ENCODE measurements at places on chromosomes 16 and 17.
A peak's percentile ranks its signal among the peaks of the same experiment; 100 is the strongest.

- no peak for DNase-seq
Measured at GRCh38 chr17:17814162-17815061, 22.4 kb downstream of the SREBF1 start.

DNA sequence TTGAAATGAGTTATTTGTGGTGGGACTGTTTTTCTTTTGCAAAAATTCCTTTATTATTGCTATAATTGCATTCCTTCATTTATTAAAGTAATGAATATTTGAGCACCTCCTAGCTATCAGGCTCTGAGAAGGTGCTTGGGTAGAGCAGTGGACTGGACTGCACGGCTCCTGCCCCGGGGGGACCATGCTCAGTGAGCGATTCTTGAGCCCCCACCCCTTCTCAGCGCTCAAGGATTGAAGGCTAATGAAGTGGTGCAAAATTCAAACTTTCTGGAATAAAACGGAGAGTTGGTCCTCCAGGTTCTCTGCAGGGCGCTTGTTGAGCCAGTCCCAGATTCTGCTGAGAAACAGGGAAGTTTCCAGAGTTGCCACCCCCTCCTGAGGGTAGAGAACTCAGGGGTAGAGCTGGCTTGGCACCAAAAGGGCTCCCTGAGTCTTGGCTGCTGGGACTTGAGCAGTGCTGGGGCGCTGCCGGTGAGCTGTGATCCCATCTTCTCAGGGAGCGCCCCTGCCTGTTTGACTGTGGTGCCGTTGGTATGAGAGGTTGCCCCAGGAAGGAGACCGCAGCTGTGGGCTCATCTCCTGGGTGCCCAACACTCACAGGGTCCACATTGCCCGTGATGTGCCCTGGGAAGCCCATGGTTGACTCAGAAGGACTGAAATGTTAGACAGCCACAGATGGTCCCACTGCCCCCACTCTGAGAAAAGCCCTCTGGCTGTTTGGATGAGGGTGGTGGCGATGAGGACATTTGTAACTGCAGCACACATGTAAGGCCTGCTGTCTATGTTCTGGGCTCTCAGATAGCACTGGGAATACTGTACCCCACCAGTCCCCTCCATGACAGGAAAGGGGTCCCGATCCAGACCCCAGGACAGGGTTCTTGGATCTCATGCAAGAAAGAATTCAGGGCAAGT lies 20.0 kb downstream of the KSR1 start:
- no peak for DNase-seq

DNA sequence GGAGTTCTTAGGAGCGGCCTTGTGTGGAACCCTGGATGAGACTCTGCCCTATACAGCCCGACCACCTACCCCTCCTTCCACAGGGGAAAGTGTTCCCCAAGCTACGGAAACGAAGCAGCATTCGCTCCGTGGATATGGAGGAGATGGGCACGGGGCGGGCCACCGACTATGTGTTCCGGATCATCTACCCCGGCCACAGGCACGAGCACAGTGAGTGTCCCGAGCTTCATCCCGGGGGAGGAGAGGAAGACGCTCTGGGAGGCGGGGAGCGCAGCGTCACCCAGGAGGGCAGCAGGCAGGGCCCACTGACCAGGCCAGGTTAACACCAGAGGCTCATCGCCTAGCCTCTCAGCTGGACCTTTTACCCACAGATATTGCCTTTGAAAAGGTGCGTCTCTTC lies 27.8 kb downstream of the SGSM2 start:
- no peak for DNase-seq

- DNase-seq, result peak; percentile 32
Measured at GRCh38 chr16:53893731-53894435, 189.9 kb downstream of the FTO start.

- DNase-seq, result no peak
Measured at GRCh38 chr17:63698886-63699637, 863 bp downstream of the LIMD2 start.

DNA sequence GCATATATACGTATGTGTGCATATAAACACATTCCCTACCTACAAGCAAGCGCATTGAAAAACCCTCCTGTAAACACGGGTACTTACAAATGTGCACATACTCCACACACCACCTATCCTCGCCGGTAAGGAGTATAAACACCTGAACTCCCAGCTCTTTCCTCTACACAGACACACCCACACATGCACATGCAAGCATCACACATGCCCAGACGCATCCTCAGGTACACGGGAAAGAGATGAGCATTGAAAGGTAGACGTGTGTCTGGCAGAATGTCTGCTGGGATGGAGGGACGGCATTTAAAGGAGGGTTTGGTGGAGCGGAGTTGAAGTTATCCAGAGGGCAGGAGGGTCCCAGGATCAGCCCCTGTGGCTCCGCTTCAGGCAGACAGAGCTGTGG lies 4.7 kb upstream of the SMTNL2 start:
- no peak for DNase-seq

DNA sequence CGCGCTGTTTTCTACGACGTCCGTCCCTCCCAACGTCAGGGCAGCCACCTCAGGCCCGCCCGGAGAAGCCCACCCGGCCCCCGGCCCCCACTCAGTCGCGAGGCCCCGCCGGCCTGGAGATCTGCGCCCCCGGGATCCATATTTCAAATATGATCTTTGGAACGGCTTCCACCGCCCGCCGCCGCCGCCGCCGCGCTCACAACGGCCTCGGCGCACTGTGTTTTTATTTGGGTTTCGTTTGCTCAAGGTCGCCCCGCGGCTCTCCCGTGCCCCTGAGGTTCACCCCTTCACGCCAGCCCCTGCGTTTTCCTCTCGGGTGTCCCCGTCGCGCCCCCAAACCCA lies 4.2 kb upstream of the CBX4 start:
- no peak for DNase-seq

DNA sequence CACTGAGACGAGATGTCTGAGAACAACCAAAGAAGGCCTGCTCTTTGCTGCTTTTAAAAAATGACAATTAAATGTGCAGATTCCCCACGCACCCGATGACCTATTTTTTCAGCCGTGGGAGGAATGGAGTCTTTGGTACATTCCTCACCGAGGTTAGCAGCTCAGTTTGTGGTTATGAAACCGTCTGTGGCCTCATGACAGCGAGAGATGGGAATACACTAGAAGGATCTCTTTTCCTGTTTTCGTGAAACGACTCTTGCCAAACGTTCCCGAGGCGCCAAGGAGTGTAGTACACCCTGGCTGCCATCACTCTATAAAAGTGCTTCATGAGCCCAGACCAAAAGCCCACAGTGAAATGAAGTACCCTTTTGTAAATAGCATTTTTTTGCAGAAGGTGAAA lies 87.8 kb downstream of the CRISPLD2 start:
- DNase-seq, result no peak

DNA sequence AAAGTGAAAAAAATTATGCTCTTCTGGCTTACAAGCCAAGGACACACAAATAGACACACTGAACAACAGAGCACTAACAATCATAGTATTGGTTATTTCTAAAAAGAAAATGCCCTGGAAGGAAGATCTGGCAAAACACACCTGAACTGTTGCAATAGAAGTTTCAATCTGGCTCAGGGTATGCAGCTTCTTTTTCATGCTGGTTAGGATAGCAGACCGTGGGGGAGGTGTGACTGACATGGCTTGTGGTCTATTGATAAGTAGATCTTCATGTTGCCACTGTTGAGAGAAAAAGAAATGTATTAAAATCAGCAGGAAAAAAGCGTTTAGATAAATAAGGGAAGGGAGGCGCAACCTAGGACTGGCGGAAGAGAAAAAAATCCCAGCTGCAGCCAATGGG lies 26.5 kb upstream of the ARL6IP1 start:
- no peak for DNase-seq

DNA sequence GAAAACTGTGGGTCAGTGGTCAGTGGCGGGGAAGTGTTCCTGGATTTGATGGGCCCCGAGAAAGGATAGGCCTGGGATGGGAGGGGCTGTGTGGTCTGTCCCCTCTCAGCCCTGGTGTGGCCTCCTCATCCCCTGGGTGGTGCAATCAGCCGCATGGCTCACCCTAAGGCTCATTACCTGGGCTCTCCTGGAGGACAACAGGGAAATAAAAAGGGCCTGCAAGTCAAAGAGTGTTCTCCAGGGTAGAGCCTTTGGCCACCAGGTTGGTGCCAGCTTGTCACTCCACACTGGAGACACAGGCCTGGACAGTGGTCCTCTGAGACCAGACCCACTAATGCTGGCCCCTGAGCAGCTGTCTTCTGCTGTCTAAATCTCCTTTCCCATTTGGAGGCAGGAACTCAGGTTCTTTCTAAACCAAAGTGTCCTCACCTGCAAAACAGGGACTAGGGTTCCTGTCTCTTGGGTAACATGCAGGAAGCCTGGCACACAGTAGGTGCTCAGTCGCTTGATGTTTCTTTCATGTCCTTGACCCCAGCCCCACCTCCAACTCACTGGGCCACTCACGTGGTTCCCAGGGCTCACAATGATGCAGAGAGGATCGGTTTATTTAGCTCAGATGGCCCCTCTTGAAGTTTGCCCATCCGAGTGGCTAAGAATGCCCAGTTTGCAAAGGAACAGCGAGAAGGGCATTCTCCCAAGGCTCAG lies 2.4 kb downstream of the NDRG4 start:
- no peak for DNase-seq

GRCh38 chr17:47703191-47703591 lies 9.2 kb downstream of the TBKBP1 start:
- no peak for DNase-seq
